Activated CD4-positive, alpha-beta T cell treated with anti-CD3 and anti-CD28 coated beads, Interleukin-2, Interleukin-4, amounts not matched to agents 100 ng/mL and 50 ng/mL, durations not matched to agents 16 hours and 8 hours (primary cell): ENCODE measurements at places on chromosomes 13 and 19.
A peak's percentile ranks its signal among the peaks of the same experiment; 100 is the strongest.

DNA sequence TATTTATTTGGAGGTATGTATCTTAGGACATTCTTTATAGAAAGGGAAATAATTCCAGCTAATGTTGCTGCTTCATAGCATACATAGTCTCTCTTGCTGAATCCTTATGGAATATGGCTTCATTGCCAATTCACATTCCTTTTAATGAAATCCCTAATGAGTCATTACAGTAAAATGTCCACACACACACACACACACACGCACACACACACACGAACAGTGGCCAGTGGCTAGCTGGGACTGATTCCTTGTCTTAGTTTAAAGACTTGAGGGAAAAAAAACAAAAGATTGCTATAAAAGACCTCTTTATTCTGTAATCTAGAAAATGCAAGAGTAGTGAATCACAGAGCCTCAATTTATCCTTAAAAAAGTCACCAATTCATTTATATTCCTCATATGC lies 301.6 kb downstream of the SLITRK6 start:
- no peak for DNase-seq

- no peak for DNase-seq
Observed at GRCh38 chr13:73131247-73131646, 72.4 kb downstream of the KLF5 start.

DNA sequence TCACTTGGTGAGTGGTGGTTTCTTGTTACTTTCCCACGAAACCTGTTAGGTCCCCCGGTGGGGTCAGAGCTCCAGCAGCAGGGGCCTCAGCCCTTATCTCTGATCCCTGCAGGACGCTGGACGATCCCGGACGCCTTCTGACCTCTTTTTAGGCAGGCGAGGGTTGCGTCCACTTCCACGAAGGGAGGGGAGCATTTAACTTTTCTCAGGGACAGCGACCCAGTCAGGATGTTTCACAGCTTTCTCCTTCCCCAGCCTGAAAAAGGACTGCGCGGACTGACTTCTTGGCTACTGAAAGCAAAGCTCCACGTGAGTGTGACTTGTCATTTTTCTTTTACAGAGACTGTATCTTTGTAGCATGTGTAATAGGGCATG lies 692 bp downstream of the ZNF234 start:
- DNase-seq = no peak

DNA sequence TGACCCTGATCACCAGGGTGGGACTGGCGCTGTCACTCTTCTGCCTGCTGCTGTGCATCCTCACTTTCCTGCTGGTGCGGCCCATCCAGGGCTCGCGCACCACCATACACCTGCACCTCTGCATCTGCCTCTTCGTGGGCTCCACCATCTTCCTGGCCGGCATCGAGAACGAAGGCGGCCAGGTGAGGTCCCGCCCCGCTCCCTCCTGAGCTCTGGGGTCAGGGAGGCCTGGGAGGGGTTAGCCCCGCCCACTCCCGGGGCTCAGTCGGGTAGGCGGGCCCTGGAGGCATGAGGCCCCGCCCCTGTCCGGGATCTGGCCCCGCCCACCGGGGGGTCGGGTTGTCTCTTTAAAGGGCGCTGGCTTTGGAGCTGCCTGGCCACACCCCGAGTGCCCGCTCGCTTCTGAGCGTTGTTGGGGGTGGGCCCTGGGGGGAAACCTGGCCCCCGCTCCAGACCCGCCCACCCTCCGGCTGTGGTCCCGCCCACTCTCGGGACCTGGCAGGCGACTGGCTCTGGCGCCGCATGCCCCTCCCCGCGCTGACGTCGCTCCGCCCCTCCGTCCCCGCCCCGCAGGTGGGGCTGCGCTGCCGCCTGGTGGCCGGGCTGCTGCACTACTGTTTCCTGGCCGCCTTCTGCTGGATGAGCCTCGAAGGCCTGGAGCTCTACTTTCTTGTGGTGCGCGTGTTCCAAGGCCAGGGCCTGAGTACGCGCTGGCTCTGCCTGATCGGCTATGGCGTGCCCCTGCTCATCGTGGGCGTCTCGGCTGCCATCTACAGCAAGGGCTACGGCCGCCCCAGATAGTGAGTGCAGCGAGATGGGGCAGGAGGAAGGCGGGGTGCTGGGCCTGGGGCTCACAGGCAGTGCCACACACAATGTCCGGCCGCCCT lies 13.1 kb downstream of the DDX39A start:
- DNase-seq = peak; percentile 91

GRCh38 chr13:91574766-91575165 lies 176.3 kb downstream of the GPC5 start:
- DNase-seq = no peak

- no peak for DNase-seq
Observed at GRCh38 chr19:35432911-35433310, 15.1 kb upstream of the FFAR2 start.

GRCh38 chr13:59373341-59373740 lies 790.4 kb downstream of the DIAPH3 start:
- DNase-seq = no peak

- peak; percentile 93 for DNase-seq
Observed at GRCh38 chr19:41308450-41309179, 1.4 kb upstream of the CCDC97 start.

GRCh38 chr13:72139192-72139591 lies 272.2 kb upstream of the DACH1 start:
- no peak for DNase-seq

DNA sequence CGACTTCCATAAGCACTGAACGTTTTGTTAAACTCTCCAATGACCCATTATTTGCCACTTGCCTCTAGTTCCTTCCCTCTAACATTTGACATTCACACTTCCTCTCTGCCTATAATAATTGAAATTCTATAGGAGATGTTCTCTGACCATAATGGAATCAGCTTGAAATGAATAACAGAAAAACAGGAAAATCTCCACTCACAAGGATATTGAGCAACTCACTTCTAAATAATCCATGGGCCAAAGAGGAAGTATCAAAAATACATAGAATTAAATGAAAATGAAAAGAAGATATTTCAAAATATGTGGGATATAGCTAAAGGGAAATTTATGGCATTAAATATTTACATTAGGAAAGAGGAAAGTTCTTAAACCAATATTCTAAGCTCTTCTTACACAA lies 3.4 kb upstream of the FCGBP start:
- DNase-seq = no peak

- no peak for DNase-seq
Observed at GRCh38 chr13:110135977-110136597, 170.9 kb downstream of the COL4A1 start.

DNA sequence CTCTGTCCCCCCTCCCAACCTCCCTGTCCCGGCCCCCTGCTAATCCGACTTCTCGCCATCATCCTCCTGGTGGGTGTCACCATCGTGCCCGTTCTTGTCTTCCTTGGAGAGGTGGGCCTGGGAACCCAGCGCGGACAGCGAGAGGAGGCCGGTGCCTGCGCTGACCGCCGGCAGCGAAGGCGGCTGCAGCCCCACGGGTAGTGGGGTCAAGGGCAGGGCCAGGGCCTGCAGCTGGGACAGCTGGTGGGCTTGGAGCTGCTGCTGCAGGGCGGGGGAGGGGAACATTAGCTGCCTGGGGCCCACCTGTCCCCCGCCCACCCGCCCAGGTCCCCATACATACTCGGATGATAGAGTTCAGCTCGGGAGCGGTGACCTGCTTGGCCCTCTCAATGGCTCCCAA lies 8.5 kb downstream of the TLE5 start:
- no peak for DNase-seq

- no peak for DNase-seq
Observed at GRCh38 chr13:114151031-114151430, 18.6 kb upstream of the RASA3 start.

DNA sequence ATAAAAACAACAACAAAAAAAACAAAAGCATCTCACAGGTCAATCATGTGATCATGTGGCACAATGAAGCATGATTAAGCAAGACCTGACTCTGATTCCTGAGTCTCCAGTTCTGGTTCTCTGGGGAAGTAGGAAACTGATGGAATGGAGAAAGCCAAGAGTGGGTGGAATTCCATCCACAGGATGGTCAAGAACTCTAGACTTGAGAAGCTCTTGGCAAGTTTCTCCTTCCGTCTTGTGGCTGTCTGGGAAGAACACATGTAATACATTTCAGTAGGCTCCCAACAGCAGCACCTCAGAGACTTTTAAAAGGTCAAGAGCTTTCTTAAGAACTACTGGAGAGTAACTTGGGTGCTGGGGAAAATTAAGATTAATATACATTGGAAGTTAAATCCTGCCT lies 78.6 kb upstream of the TSHZ3 start:
- DNase-seq = no peak

GRCh38 chr19:58229255-58229639 lies 533 bp downstream of the ZNF544 start:
- DNase-seq = peak; percentile 15

- no peak for DNase-seq
Observed at GRCh38 chr13:33957497-33957905, 139.6 kb downstream of the RFC3 start.
